ENCODE measurements at places on chromosomes 3 and 15.

GRCh38 chr15:63276342-63277037 lies 915 bp upstream of the APH1B start:
- DNase-seq = no peak

- no peak for DNase-seq
These were observed 56.0 kb downstream of the KBTBD12 start for GRCh38 chr3:127970966-127971592.

DNA sequence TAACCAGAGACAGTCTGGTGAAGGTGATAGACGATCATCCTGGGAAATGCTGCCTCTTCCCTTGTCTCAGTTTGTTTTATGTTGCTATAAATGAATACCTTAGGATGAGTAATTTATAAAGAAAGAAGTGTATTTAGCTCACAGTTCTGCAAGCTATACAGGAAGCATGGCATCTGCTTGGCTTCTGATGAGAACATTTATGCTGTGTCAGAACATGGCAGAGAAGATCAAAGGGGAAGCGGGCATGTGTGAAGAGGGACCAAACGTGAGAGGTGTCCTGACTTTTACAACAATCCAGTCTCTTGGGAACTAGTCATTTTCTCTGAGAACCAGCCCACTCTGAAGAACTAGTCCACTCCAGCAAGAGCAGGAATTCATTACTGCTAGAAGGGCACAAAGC lies 9.6 kb downstream of the CMC1 start:
- DNase-seq = no peak

DNA sequence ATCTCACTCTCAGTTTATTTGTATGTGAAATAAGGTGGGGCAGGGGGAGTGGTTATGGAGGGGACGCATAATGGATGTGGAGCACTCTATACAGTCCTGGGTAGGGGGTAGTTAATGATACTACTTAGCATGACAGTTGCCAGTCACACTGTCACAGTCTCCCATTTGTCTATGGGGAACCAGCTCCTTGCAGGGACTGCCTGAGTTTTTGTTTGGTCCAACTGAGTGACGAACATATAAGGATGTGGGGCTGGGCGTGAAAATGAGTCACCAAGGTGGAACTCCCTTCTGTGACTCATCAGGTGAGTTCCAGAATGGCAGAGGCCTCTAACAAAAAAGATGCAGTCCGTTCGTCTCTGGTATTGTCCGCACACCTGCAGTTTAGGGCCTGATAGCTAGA lies 235.3 kb upstream of the ST8SIA2 start:
- peak; percentile 3 for DNase-seq

GRCh38 chr15:64223882-64224281 lies 61.1 kb upstream of the PPIB start:
- DNase-seq = no peak

- DNase-seq = no peak
These were observed 459.4 kb downstream of the GBE1 start for GRCh38 chr3:81302045-81302444.

DNA sequence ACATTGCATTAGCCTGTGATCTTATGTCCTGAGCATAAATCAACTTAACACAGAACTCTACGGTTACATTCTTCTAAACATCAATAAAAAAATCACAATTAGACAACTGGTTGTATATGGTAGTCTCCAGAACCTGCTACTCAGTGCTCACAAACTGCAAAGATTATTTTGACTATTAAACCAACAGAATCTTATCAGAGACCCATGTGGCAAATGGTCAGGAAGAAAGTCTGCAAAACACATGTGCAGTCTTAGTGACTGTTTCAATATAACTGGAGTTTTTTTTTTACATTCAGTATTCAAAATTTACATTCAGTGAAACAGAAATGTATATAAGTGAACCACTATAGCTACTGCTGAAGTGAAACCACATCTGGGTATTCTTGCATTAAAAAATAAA lies 27.3 kb upstream of the PYGO1 start:
- no peak for DNase-seq

DNA sequence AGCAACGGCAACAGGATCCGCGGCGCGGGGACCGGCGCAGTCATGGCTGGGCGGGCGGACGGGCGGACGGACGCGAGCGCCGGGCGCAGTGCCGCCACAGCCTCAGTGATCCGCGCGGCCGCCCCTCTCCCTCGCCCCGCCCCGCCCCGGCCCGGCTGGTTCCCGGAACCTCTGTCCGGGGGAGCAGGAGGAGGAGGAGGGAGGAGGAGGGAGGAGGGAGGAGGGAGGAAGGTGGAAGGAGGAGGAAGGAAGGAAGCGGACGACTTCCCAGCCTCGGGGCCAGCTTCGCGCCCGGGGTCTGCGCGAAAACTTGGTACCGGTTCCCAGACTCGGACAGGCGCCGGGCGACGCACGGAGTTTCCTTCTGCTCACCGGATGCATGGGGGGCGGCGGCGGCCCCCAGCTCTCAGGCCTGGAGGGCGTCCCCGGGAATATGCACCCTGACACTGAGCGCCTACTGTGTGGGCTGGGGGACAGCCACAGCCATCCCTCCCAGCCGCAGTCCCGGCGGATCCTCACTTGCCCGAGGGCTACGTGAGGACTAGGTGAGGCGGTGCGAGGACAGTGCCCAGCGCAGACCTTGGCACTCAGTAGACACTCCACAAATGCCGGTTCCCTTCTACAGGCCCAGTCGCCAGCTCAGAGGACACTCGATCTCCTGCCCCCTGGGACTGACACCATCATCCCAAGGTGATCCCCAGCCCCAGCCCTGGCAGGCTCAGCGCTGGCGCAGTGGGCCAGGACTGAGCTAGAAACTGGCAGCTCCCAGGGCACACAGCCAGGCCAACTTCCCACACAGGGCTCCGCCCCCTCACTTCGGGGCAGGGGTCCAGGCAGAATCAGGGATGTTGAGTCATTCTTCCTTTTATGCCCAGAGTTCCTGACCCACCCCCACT lies at the start of gene SHISA5:
Gene SHISA5, minus strand, starts transcription at position 124 of the 896 bp plus-strand sequence. Its CDS starts 80 bp downstream, at position 44.
- DNase-seq = peak; percentile 44

GRCh38 chr3:69441040-69441439 lies 55.2 kb upstream of the FRMD4B start:
- no peak for DNase-seq
